ENCODE measurements at places on chromosomes 13 and 19.

DNA sequence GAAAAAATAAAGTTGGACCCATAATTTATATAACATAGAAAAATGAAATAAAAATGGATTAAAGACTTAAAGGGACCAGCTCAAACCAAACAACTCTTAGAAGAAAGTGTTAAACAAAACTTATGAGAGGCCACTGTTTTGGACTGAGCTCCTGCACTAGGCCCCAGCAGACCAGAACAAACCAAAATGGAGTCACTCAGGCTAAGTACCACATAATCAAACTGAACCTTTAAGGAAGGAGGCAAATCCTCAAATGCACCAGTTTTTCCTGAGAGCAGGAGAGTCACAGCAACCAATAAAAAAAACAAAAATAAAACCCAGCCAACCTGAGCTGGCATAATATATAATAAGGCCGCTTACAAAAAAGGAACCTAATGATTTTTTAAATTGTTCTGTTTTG lies 10.3 kb upstream of the OR10H1 start:
- DNase-seq: no peak

- DNase-seq: no peak
These were observed 10.8 kb downstream of the LDLR start for GRCh38 chr19:11100049-11100448.

DNA sequence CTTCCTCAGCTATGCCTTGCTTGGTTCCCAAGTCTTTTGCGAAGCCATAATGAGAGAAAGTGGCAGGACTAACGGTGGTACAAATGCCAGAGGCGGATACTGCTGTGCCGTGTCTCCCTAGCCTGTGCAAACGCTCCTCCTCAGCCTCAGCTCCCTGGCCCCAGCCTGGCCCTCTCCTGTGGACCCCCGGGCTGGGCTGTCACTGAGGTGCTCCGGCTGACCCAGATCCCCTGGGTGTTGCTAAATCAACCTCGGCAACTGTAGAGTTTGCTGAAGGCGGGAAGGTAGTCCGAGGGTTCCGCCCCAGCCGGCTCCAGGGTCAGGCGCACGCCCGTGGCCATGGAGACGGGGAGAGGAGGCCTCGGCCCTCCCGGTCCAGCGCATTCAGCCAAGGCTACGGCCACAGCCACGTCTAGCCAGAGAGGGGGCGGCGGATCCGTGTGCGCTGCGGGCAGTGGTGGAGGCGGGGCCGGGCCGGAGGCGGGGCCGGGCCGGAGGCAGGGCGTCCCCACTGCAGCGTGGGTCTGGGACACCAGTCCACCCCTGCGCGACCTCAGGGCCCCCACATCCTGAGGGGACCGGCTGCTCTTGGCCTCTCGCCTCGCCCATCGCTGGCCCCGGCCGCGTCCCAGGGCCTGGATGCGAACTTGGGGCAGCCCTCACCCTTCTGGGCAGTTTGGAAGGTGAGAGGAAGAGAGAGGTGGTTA lies 16.4 kb upstream of the ZNF492 start:
- no peak for DNase-seq

GRCh38 chr19:18995804-18996241 lies 37.5 kb downstream of the SUGP2 start:
- DNase-seq: peak; percentile 61

DNA sequence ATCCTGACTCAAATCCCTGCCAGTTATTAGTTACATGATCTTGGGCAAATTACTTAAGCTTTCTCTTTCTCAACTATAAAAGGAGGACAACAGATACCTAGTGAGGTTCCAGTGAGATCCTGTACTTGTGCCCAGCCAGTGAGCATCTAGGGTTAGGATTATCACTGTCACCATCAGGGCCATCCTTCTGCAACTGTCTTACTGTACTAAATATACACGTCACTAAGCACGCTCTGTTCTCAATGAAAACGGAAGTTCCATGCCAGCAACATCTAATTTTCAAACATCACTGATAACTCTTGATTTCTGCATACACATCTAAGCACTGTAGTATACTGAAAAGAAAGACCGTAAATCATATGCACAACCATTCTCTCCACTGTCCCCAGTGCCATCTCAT lies 70.0 kb downstream of the FOXO1 start:
- DNase-seq: no peak

DNA sequence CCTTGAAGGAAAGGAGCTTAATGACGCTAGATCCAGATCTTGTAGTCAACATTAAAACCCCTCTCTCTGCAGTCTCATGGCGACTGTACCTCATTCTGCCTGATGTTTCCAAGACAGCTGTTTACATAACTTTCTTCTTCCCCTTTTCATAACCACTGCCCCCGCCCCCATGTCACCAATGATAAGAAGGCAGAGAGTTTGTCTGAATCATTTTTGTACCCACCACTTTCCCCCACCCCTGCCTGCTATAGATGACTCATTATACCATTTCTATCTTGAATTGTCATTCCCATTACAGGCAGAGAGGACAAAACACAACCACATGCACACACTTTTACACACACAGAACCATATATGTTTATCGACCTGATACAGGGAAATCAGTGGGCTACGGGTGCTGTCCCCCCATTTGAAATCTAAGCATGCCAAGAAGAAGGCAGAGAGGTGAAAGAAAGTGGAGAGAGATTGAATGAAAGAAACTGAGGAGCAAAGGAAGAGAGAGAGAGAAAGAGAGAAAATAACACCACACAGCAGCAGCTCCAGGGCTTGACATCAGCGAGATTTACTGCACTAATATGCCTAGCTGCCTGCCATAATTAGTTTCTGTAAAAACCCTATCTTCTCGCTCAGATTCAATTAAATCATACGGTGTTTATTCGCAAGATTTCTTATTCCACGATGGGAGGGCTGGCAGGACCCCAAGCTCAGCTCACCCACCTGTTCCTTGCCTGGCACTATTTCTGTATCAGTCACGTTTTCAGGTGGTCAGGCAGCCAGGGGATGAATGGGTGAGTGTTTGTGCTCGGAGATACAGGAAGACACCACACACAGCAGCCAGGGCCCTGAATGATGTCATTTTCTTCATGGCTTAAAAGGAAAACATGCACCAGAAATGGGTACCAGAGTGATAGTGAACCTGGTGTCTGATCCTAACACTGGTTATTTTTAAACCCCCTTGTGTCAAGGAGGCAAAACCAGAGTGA lies 114.3 kb upstream of the SERP2 start:
- DNase-seq: peak; percentile 38

DNA sequence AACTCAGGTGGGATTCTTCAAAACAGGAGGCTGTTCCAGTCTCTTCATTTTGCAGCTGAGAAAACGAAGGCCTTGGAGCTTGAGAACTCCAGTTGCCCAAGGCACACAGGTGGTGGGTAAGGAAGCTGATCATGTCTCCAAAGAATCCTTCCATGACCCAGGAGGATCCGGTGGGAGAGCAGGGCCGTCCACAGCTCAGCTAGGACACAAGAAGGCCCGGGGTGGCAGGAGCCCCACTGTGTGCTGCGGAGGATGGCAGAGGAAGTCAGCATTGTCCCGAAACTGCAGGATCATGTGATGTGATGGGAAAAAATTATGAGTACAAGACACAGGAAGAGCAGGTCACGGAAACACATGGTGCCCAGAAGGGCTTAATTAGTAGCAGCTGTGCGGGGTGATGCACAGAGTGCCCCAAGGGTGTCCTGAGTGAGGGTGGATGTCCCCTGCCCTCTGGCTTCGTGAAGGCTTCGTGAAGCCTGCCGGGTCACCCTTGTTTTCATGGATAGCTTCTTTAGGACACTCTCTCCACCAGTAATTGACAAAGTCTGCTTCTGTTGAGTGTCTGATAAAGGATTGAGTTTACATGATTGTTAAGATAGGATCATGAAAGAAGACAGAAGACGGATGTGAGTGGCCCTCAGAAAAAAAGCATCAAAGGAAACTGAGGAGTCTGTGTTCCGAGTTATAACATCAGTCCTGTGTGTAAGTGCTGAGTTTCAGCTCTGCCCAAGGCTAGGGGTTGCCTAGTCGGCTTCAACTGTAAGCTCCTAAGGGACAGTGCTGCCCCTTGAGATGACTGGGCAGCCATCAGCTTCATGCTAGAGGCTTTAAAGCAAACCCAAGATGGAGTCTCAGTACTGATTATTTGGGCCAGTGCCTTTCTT lies 33.8 kb upstream of the SACS start:
- DNase-seq: no peak

- peak; percentile 66 for DNase-seq
These were observed 104.5 kb downstream of the UGGT2 start for GRCh38 chr13:95948656-95949055.

- no peak for DNase-seq
These were observed 276.3 kb upstream of the PRR20A start for GRCh38 chr13:56864451-56864850.

DNA sequence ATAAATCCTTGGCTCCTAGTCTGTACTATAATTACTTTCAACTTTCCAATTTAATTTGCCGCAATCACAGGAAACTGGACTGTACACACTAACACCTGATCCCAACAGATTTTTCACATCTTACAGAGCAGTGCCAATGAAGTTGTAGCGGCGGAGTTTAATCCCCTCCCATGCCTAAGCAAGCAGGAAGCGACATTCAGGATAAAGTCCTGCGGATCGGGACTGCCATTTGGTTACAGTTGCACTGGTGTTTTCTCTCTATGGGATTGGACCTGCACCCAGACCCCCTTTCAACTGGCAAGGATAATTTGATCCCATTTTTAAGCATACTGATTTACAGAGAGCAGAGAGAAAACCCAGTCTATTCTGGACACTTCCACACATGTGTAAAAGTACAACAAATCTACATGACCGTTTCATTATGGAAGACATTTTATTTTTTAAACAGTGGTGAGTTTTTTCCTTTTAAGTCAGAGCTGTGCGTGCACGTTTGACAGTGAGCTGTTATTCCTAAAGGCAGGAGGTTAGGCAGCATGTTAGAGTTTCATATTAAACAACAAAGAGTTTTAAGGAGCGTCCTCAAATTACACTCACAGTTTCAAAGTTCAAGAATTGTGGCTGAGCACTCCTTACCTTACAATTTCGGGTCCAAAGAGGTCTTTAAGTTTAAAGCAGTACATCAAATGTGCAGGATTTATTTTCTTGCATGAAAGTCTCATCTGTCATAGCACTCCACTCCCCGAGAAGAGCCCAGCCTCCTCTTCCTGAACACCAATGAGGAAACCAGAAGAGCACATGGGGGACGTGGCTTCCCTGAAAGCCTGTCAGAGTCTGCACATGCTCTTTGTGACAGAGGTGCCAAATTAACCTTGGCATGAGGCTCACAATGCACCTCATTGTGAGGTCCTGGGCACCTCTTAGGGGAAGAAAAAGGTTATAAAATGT lies 141.6 kb upstream of the RFC3 start:
- peak; percentile 77 for DNase-seq

DNA sequence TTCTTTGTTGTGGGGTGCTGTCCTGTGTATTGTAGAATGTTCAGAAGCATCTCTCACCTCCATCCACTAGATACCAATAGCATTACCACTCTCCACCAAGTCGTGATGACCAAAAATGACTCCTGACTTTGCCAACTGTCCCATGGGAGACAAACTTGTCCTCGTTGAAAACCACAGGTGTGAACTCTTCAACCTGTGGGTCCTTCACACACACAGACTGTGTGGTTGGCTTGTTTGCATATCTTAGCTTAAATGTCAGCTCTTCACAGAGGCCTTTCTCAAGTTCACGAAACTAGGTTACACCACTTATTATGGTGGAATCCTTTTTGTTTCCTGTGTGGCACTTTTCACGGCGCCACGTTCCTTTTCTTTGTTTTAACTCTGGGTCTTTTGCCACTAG lies 6.8 kb downstream of the GPC5 start:
- no peak for DNase-seq

DNA sequence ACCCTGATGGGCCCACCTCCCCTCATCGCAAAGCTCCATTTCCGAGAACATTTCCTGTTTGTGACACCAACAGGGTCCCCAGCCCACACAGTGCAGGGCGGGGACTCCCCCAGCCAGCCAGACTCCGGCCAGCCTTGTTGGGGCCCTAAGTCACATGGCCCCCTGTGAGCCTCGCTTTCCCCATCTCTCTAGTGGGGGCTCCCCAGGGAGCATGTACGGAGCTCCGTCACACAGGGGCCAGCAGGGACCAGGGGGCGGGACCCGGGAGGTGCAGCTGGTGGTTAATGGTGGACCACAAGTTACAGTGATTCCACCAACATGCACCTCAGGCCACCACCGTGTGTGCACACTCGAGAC lies 1.7 kb downstream of the TBXA2R start:
- no peak for DNase-seq

DNA sequence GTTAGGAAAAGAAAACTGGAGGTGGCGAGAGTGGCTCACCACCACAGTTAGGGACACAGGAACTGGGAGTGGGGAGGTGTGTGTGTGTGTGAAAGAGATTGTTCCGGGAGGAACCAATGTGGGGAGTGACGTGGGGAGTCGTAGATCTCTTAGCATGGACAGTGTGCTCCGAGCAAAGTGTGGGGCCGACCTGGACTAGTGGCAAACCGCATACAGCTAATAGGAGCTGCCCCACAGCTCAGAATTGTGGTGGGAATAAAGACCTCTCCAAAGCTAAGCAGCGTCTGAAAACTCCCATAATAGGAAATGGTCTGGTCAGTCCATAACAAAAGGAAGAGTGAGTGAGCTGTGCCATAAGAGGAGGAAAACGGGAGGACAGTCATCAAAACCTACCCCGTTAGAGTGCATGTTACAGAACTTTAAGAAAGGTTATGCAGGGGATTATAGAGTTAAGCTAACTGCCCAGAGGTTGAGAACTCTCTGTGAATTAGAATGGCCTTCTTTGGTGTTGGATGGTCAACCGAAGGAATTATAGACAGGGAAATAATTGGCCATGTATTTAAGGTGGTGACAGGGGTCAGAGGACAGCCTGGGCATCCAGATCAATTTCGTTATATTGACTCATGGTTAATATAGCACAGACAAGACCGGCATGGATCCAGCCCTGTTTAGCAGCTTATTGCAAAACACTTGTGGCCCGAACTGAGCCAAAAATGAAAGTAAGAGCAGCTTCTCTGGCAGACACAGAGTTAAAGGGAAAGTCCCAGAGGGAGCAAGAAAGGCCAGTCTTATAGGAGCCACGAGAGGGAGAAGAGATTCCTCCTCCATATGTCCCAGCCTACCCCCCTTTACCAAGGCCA lies 8.9 kb upstream of the SLC15A1 start:
- peak; percentile 65 for DNase-seq

DNA sequence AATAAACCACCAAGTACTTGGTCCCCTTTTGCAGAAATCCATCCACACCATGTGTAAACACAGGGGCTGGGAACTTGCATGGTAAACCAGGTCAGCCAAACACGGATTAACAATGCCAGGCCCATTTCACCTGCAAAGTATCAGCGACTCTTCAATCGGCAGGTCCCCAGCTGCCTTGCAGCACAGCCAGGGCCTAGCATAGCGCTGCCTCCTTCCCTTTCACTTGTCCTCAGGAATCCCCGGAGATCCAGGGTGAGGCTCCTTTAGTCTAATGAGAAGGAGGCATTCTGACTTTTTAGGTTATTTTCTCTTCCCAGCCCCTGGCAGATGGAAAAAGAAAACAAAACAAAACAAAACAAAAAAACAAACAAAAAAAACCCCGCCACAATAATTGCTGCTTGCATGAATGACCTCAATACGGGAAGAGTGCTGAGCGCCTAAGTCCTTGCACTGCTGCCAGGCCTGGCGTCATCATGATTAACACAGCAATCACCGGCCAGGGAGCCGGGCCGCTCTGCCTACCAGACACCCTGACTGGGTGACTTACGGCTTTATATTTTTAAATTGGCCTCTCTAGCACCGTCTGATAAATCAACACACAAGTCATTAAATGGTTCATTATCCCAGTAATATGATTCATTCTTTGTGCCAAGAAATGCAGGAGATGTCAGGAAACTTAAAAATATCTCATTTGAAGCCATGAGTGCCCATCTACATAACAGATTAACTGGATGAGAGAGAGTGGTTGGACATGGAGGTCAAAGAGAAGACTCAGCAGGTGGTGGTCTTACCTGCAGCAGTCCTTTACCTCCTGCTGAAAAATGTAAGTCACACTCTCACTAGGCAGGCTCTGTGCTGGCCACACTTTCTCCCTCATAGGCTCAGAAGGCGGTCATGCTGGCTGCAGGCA lies 692.7 kb downstream of the UQCRFS1 start:
- DNase-seq: no peak

Data from MCF 10A (cell line).